Stimulated activated CD4-positive, alpha-beta T cell treated with anti-CD3 and anti-CD28 coated beads, Interleukin-4, amount 100 ng/mL, for 4 hours (primary cell): ENCODE measurements at places on chromosomes 7 and 10.

DNA sequence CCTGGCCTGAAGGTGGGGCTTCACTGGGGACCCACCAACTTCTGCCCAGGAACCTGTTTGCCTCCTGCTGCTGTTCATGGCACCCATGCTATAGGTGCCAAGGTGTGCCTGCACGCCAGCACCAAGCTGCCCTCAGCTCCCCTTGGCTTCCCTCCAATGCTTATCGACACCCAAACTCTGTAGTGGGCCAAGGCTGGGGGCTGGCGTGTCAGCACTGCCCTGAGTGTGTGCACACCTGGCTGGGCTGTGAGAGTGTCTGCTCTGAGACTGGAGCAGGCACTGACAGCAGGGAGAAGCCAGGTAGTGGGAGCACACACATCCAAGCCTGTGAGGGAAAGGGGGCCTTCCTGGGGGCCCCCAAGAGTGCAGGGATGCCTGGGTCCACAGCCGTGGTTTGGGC lies 43.1 kb upstream of the TUBB8 start:
- no peak for DNase-seq

DNA sequence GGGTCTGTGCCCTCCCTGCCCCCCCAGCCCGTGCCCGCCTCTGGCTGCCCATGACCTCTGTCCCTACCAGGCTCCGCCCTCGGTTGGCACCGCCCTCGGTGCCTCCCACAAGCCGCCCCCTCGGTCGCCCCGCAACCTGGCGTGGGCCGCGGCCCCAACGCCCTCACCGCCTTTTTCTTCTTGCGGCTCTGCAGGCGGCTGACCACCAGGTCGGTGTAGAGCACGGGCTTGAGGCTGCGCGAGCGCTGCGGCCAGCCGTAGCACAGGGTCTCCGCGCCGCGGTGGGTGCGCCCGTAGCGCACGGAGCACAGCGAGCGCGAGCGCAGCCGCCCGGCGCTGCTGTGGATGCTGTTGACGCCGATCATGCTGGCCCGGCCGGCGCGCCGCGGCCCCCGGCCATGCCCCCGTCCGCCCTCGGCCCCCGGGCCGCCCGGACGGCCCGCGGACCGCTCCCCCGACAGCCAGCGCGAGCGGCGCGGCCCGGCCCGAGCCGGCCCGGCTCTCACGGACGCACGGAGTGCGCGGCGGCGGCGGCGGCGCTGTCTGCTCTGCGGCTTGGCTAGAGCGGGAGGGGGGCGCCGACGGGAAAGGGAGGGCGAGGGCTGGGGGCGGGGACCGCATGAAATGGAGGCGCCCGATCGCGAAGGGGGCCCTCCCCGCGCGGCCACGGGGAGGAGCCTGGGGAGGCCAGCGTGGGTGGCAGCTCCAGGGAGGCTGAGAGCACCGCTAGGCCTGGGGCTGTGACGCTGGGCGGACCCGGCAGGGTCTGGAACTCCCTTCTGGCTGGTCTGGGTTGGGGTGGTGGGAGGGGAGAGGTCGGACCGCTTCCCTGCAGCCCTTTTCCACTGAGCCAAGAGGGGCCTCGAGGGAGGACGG lies 9.6 kb downstream of the PSD start:
- peak; percentile 83 for DNase-seq

- DNase-seq: no peak
Measured at GRCh38 chr10:6054884-6055283, 7.3 kb downstream of the IL2RA start.

DNA sequence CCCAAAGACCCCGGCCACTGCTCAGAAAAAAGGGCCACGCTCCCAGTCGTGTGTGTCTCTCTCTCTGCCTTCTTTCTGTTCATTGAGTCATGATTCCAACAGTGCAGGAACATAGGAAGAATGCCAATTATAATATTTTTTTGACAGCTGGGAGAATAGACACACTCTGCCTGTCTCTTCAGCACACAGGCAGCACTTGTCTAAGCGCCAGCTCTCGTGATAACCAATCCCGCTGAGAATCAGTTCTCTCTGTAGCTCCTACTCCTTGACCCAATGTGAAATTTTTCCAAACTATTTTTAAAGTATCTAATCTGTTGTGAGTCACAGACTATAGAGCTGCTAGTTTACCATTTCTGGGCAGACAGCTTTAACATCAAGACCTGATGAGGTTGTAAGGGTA lies 145.7 kb upstream of the RHEB start:
- no peak for DNase-seq

- DNase-seq: peak; percentile 54
Measured at GRCh38 chr10:89032141-89032891, 41.7 kb downstream of the FAS start.

DNA sequence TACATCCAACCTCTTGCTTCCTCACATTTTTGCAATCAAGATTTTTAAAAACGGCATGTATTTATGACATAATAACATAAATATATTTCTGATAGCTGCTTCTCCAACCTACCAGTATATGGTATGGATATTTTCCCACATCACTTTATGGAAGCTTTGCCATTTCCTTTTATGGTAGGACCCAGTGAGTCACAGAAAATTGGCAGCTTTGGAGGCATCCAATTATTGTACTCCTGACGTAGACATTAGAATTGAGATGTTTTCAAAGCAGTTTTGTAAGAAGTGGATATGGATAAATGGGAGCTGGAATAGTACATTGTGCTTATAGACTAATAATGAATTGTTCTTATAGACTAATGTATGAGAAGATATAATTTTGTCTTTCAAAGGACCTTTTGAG lies 23.8 kb upstream of the BICC1 start:
- no peak for DNase-seq

DNA sequence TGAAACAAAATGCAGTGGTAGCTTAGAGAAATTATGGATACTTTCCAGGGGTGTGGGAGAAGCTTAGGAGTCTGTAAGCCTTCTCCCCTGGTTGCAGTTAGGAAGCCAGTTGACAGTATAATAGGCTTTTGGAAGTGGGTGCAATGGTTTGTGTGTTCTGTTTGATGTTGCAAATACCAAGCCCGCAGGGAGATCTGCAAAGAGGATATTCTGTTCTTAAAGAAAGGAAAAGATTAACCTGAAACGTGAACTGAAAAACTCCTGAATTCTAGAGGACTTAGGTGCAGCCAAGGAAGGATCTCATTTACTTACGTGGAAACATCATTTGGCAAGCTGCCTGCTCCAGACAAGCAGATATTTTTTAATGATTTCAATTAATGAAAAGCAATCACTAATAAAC lies 496.6 kb downstream of the AUTS2 start:
- DNase-seq: no peak

GRCh38 chr7:49878089-49878488 lies 104.7 kb downstream of the VWC2 start:
- no peak for DNase-seq

DNA sequence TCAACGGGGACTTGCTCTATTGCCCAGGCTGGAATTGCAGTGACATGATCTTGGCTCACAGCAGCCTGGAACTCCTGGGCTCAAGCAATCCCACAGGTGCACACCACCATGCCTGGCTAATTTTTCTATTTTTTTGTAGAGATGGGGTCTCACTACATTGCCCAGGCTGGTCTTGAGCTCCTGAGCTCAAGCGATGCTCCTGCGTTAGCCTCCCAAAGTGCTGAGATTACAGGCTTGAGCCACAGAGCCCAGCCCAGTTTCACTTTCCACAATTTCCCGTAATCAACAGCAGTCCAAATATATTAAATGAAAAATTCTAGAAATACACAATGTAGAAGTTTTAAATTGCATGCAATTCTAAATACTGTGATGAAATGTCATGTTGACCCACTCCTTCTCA lies 24.0 kb downstream of the SEPTIN14 start:
- no peak for DNase-seq

DNA sequence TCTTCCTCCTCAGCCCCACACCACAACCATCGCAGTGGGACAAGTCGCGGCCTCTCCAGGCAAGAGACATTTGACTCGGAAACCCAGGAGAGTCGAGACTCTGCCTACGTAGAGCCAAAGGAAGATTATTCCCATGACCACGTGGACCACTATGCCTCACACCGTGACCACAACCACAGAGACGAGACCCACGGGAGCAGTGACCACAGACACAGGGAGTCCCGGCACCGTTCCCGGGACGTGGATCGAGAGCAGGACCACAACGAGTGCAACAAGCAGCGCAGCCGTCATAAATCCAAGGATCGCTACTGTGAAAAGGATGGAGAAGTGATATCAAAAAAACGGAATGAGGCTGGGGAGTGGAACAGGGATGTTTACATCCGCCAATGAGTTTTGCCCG lies 112.1 kb downstream of the NSUN6 start:
- DNase-seq: no peak

- no peak for DNase-seq
Measured at GRCh38 chr7:113087071-113087998, 708 bp upstream of the GPR85 start.

DNA sequence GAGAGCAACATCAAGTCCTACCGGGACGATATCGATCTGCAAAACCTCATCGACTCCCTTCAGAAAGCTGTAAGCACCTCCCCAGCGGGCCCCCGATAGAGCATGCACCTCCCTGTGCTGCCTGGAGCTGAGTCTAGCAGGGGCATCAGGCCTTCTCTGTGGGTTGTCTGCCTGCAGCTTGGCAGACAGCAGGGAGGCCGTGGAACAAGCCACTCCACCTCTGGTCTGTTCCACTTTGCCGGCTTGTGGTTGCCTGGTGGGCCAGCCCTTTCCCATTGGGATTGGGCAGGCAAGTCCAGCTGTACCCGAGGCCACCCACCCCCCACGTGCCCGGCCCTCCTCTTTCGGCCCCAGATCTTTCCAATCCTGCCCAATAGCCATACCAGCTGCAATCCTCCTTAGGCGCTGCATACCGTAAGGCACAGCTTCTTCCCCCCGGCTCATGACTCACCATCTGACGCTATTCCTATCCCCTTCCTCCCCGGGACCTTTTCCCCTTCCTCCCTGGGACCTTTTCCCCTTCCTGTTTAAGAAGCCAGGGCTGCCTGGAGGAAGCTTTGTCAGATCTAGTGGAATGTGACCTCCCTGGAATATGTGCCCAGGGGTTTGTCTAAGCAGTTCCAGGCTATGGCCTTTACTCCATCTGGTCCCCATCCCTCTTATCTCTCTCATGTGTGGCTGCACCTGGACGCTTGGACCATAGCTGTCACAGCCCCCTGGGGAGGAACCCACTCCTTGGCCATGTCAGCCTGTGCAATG lies 28.1 kb upstream of the SH2D4B start:
- DNase-seq: no peak

DNA sequence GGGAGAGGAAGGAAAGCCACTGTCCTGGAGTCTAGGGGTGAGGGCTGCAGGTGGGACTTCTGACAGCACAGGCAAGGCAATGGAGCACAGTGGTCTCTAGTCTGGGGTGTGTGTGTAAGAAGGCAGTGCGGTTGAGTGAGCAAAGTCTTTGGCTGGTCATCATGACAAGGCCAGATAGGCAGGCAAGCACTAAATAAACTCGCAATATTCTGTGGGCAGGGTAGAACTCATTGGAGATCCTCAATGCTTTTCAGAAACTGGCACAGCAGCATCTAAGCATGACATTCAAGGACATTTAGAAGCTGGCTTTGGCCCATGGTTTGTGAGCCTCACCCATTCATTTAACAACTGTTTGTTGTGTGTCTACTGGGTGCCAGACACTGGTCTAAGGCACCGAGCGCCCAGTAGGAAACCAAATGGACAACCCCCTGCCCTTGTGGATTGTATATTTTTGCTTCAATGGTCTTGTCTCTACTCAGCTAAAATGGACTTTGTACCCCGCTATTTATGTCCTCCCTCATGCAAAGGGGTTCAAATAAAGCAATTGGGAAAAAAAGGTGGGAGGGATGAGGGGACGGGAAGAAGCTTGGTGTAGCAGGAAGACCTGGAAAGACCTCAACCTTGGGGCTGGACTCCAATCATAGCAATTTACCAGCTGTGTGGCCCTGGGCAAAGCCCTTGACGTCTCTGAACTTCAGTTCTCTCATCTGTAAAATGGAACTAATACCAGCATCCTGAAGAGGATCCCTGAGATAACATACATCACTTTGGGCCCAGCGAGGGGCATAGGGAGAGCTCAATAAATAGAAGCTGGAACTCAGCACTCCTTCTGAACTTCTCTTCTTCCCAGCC lies 116.0 kb downstream of the NEURL1 start:
- no peak for DNase-seq

DNA sequence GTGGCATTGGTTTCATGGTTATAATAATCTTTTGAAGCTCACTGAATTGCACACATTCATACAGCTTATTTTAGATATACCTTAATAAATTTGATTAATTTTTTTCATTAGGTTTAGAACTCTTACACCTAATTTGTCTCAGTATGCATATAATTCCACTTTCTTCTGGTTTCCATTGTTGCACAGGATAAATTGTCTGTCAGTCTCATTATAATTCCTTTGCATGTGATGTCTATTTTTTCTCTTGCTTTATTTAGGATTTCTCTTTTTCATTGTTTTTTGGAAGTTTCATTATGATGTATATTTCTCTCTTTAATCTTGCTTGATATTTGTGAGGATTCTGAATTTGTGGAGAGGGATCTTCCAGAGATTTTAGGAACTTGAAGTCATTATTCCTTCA lies 84.7 kb downstream of the ARL5B start:
- DNase-seq: no peak

- no peak for DNase-seq
Measured at GRCh38 chr10:111578076-111578475, 501.2 kb downstream of the ADRA2A start.

DNA sequence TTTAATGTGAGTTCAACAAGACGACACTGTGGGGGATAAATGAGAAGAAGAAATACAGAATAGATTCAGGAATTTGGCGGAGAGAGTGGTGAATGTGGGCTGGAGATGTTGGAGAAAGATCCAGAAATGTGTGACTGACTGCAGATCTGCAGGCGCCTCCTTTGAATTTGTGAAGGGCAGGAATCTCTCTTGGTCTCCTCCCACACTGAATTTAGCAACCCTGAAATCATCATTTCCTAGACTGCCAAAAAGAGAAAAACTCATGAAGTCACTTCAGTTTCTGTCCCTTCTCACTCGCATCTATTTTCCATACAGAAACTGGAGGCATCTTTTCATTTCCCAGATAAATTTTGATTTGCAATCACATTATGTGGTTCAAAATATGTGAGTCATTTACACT lies 128.7 kb downstream of the GNAI1 start:
- no peak for DNase-seq

DNA sequence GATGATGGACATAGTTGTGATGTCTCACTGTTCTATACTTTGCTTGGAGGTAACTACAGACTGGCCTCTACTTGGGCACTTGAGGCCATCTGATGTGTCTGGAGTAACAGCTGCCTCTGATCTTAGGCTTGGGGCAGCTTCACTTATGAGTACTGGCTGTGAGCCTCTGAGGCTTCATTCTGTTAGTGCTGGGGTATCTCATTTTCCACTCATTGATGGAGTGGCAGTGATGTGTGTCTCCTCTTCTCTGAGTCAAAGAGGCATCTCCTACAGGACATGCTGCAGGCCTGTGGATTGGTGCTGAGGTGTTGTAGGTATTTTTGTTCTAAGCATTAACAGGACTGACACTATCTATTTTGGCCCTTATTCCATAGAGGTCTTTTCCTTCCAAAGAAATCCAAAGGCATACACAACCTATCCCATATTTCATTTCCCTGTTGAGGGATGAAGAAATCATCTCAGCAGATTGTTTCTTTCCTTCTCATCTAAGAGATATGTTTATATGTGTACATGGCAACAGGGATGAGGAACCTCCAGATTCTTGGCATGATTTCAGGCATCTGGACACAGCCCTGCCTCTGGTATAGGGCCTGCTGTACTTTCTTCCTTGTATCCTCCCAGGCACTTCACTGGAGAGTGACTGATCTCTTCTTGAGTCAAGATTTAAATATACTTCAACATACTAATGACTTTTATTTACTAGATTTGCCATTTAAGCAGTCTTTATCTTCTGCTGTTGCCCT lies 65.7 kb upstream of the NOBOX start:
- no peak for DNase-seq
